GM12892 (cell line): ENCODE measurements at places on chromosomes 11 and 22.

DNA sequence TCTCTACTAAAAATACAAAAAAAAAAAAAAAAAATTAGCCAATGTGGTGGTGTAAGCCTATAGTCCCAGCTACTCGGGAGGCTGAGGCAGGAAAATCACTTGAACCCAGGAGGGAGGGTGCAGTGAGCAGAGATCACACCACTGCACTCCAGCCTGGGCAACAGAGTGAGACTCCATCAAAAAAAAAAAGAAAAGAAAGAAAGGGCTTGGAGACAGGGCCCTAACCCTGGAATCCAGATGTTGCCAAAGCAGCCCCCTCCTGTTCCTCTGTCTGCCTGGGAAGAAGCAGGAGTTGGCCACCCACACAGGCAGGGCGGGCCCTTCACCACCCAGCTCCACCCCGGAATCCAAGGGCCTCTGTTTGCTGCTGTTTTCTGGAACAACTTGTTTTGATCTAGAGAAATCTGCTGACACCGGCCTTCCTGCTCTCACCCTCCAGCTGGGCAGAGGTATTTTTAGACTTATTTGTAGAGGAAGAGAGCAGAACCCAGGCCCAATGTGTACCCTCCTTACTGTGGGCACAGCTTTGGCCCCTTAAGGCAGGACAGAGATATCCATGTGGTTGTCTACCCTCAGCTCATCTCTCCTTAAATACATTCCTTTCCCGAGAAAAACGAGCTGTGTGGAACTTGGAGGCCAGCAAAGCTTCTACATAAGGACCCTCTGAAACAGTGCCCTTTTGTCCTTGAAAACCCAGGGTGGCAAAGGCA is 2.7 kb upstream of the NEAT1 start:
- no peak for DNase-seq

DNA sequence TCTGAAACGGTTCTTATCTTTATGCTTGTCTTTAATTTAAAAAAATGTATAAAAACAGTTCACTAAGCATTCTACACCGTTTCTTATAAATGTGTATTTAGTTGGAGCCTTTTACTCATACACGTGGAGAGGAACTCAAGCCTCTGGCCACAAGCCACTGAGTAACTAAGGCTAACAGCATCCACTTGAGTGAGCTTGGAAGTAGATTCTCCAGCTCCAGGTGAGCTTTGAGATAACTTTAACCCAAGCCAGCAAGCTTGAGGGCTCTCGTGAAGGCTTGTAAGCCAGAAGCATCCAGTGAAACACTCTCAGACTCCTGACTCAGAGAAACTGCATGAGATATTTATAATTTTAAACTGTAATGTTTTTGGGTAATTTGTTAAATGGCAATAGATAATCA is 82.6 kb downstream of the ARHGAP20 start:
- no peak for DNase-seq

DNA sequence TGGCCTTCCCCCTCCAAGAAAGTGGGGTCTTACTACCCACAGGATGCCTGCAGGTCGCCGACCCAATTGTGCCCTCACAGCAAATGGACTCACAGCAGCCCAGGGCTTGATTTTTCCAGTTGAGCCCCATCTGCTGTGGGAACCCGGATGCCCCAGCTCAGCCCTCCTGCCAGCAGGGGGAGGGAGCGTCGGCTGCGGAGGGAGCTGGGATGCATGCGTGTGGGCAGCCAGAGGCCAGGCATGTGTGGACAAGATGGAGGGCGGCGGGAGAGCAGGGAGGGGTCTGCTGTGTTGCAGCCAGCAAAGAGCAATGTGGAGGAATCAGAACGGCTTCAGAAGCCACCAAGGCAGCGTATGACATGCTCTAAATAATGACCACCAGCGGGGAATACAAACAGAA is 41.0 kb upstream of the EIF3D start:
- DNase-seq: no peak

DNA sequence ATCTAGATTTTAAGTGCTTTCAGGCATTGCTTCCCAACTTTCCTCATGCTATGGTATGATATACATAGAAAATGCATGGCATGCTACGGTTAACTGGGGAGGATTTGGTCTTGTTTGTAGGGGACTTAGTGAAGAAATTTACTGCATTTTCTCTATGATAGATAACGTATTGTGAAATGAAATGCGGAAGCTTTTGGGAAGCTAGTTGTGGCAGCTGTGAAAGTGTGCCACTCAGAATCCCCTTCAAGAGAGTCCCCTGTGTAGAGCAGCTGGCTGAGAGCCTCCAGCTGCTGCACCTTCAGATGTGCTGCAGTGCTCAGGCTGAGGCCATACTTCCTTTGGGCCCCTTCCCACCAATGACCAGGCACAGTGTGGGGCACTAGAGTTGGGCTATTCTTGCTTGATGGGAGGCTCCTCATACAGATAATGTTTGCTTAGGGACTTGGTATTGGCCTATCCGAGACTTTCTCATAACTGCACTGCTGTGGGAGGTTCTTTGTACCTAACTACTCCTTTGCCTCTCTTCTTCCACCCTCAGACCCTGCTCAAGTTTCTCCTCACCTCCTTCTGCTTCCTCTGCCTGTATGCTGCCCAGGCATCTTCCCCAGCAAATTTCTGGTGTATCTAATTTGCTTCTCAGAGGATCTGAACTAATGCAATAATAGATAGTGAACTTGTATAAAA is 67.3 kb downstream of the HIPK3 start:
- DNase-seq: no peak

DNA sequence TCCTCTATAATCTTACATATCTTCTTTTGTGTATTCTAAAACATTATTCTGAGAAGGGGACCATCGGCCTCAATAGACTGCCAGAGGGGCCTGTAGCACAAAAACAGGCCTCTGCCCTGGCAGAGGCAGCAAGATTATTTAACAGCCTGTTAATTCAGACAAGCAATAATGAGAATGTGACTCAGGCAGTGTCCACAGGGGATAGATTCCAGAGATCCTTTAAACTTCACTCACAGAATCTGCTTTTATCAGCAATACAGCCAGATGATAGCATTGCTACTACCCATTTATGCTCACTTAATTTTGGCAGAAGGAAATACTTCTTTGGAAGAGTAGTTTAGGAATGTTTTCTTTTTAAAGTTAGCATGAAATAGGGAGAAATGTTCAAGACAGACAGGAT is 44.9 kb downstream of the AAMDC start:
- DNase-seq: no peak

GRCh38 chr11:68343761-68344256 is 31.4 kb downstream of the LRP5 start:
- no peak for DNase-seq

DNA sequence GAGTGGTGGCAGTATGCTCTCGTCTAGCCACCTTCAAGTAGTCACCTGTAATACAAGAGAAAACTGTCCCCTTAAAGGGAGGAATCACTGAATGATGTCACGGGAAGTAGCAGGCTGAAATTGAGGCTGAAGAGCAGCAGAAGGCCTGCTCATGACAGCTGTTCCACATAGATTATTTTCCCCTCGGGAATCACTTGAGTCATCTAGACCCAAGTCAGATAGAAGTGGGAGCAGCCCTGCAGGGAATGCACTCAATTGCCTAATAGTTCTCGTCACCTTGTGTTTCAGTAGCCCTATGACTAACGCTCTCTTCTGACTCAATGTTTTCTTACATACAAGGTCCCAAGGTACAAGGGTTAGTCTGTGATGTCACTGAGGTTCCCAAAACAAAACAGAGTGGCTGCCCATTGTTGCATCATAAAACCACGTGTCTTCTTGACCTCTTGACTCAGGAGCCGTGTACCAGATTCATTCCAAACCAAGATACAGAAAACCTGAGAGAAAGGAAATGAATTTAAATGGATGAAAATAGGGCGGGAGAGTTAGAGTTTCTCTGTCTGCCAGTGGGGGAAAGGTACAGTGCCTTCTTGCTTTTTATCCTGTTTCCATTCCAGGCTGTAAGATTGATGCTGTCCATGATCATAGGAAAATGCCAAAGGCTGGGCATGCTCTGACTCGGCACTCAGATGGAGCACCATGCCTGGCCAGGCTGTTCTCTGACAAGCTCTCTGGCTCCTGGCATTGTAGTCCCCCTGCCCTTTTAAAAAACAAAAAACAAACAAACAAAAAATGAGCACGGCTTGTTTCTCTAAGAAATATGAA is 21.6 kb upstream of the C11orf96 start:
- DNase-seq: no peak

- DNase-seq: no peak
Observed at GRCh38 chr11:135006800-135007199, 594.8 kb upstream of the B3GAT1 start.

DNA sequence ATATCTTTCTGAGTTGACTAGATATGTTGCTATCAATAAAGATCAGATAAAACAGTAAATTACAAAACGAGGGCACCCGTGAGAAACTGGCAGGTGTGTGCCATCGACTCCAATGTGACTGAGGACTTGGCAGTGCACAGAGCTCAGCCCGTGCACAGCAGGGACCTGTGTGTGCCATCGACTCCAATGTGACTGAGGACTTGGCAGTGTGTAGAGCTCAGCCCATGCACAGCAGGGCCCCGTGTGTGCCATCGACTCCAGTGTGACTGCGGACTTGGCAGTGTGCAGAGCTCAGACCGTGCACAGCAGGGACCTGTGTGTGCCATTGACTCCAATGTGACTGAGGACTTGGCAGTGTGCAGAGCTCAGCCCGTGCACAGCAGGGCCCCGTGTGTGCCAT is 347.2 kb upstream of the B3GAT1 start:
- no peak for DNase-seq

- DNase-seq: no peak
Observed at GRCh38 chr11:87173185-87174039, 135.7 kb downstream of the TMEM135 start.

GRCh38 chr22:46110215-46110614 is 40.1 kb upstream of the PPARA start:
- no peak for DNase-seq

DNA sequence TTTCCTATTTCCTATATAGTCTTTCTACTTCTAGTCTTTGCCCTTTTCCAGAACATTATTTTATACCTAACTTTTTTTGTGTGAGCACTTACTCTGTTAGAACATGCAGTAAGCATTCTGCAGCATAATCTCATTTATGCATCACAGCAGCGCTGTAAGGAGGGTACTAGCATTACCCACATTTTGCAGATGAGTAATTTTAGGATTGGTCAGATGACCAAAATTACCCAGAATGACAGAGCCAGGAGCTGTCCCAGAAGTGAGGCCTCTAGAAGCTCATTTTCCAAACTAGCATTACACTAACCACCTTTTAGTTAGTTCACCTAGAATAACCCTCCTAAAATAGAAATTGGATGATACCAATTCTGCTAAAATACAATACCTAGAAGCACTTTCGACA is 47.1 kb upstream of the ARHGAP32 start:
- no peak for DNase-seq

DNA sequence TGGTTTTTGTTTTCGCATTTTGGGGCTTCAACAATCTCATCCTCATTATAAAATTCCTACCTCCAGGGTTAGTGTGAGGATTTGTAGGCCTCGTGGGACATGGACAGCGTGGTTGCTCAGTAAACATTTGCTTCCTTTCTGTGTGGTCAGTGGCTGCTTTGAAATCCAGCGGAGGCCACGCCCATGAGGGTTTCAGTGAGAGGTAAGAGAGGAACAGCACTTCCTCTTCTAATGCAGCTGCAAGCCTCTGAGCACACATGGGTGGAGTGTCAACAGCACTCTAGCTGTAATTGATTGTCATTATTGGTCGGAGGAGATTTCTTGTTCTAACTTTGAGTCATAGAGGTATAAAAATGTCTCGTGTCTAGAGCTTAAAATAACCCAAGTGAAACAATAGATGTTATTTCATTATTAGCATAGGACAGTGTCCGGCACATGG is 6.0 kb upstream of the ARHGAP42 start:
- DNase-seq: peak; percentile 63

GRCh38 chr22:26267856-26268255 is 98.6 kb downstream of the SEZ6L start:
- DNase-seq: no peak

- no peak for DNase-seq
Observed at GRCh38 chr22:38919631-38920190, 37.7 kb upstream of the APOBEC3A start.

GRCh38 chr11:43923406-43924111 is 18.9 kb upstream of the C11orf96 start:
- DNase-seq: no peak

DNA sequence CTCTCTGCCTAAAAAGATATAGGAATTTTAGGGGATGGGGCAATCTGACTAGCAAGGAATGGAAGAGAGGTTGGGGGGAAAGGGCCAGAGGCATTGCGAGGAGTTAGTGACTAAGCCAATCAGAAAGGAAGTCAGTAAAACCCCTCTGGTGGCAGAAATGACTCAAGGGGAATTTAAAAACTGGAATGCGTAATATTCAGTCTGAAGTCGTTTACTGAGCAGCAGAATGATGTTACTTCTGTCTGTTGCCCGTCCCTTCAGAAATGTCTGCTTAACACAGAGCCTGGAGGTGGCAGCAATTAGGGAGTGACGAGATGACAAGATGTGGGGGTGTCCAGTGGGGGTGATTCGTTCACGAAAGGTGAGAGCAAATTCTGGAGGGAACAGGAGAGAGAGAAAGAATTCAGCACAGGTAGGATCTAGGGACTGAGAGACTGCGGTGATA is 107.7 kb upstream of the CLMP start:
- no peak for DNase-seq

- DNase-seq: no peak
Observed at GRCh38 chr11:32895471-32895870, 2.9 kb downstream of the QSER1 start.

GRCh38 chr11:35804451-35805040 is 139.3 kb upstream of the LDLRAD3 start:
- DNase-seq: no peak

DNA sequence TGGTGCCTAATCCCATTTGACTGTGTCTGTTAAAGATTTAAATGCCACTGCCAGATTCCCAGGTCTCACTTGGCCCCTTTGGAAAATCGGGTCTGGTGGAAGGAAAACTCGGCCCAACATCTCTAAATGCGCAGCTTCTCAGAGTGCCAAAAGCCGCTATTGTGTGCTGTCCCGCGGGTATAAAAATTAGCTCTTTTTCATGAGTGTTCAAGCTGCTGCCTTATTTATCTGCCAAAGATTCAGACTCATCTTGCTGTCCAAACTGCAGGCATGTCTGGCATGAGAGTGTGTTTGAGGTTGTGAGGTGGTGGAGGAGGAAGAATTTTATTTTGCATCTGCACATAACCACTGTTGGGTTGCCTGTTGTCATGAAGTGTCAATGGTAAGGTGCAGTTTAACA is 91.4 kb downstream of the NELL1 start:
- no peak for DNase-seq

- DNase-seq: no peak
Observed at GRCh38 chr11:67538823-67539505, 15.7 kb upstream of the CABP2 start.

GRCh38 chr11:76296731-76297542 is 84.0 kb downstream of the THAP12 start:
- DNase-seq: no peak

- DNase-seq: no peak
Observed at GRCh38 chr11:120035756-120036155, 102.2 kb downstream of the TRIM29 start.

DNA sequence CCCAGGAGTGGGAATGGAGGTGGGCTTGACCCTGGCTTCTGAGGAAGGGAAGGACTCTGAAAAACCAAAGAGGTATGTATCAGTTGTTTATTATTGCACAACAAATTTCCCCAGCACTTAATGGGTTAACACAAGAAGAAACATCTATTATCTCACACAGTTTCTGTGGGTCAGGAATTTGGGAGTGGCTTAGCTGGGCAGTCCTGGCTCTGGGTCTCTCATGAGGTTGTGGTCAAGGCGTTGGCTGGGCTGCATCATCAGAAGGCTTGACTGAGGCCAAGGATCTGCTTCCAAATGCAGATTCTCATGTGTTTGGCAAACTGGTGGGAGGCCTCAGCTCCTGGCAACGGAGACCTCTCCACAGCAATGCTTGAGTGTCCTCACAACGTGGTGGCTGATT is 17.5 kb upstream of the SMIM38 start:
- no peak for DNase-seq

GRCh38 chr11:131661132-131661531 is 290.7 kb downstream of the NTM start:
- DNase-seq: no peak
